ENCODE measurements at places on chromosomes 2 and 18.

DNA sequence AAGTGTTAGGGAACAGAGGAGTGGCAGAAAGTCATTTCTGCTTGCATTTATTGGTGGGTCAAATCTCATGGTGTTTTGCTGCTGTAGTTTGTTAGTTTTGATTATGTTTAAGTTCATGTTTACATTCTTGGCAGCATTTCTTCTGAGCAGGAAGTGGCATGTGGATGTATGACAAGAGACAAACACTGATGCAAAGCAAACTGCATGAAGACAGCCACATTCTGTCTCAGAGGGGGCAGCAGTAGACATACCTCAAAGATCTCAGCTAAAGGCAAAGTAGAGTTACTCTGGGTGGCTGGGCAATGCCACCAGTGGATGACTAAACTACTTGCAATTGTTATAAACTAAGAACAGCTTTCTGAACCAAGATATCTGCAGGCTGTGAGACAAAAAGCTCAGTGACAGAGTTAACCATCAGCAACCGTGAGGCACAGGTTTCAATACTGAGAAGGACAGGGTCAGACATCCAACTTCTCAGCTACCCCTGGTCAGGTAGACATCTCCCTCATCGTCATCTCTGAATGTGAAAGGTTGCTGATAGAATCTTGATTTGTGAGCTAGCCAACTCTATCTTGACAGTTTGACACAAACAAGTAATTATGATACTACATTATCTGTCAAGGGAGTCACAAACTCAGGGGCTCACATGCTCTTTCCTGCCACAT is 16.4 kb downstream of the GALNT3 start:
- no peak for DNase-seq

DNA sequence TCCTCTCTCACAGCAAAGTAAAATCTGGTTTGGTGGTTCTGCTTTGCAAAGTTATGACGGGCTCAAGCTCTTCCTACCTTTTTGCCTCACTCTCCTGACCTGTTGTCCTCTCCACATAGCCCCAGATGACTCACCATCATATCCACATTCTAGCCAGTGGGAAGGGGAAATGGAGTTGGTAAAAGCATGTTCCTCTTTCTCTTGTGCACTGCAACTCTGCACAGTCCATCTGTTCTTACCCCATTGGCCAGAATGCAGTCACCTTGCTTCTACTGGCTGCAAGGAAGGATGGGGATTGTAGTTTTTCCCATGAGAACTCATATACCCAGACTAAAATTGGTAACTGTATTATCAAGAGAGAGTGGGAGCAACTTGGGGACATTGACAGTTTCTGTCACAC is 50.4 kb upstream of the SMIM21 start:
- no peak for DNase-seq

DNA sequence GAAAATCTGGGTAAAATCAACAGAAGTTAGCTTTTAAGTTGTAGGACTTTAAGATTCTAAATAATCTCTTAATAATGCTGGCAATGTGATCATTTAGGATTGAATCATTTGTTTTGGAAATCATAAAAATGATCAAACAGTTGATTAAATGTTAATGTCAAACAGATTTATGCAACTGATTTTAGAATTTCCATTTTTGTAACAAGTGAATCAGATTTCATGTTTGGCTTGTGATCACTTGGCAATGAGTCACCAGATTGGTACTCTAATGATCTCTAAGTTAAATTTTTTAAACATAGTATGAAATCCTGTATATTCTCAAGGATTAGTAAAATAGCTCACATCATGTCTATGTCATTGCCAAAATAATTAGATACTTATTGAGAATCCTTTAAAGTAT is 50.1 kb upstream of the UNC80 start:
- no peak for DNase-seq

GRCh38 chr2:127826047-127826446 is 15.1 kb upstream of the WDR33 start:
- no peak for DNase-seq

- no peak for DNase-seq
Observed at GRCh38 chr2:158731386-158731785, 63.7 kb upstream of the DAPL1 start.

- no peak for DNase-seq
Observed at GRCh38 chr18:9354256-9354655, 19.7 kb downstream of the TWSG1 start.

GRCh38 chr2:55107436-55107835 is 57.2 kb upstream of the RTN4 start:
- DNase-seq = no peak

GRCh38 chr18:76133873-76134272 is 361.2 kb downstream of the ZNF516 start:
- no peak for DNase-seq

DNA sequence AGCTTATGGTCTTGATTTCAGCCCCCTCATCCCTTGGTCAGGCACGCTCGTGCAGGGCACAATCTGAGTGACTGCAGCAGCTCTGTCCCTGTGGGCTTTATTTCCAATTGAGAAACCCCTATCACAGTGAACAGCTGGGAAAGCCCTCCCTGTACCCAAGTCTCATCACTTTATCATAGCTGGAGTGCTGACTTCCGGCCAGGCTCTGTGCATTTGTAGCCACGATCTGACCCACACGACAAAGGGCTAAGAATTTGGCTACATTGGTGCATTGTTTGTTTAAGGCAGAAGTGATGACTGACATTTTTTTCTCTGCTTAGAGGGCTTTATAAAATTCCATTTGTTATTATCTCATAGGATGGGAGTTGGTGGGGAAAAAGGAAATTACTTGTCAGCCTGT is 184.4 kb downstream of the KCNS3 start:
- no peak for DNase-seq

DNA sequence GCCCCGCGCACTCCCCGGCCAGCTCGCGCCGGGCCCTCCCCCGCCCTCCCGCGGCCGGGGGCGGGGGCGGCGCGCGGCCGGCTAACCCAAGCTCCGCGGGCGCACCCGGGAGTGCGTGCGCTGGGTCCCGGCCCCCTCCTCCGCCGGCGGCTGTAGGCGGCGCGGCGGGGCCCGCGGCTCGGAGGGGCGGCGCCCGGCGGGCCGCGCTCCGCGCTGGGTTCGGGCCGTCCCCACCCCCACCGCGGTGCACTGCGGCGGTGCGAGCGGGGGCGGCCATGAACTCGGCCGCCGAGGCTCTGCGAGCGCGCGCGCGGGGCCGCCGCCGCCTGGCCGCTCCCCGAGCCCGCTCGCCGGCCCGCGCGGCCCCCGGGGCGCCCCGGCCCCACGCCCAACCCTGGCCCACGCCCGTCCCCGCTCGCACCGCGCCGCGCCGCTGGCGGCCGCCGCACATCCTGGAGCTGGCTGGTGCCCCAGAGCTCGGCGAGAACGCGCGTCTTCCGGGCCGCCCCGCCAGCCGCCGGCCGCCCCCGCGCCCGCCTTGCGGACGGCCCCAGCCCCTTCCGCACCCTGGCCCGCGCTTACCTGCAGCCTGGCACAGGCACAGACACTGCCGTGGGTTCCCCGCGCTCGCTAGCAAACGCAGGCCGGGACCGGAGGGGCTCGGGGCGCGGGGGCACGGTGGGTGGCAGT is at the start of gene ZBTB14:
TSS of gene ZBTB14 (minus strand) at position 496 of the 690 bp plus-strand sequence. CDS start 2,480 bp downstream, outside the sequence.
- peak; percentile 13 for DNase-seq

GRCh38 chr2:32792416-32792815 is 154.3 kb upstream of the LTBP1 start:
- DNase-seq = no peak

DNA sequence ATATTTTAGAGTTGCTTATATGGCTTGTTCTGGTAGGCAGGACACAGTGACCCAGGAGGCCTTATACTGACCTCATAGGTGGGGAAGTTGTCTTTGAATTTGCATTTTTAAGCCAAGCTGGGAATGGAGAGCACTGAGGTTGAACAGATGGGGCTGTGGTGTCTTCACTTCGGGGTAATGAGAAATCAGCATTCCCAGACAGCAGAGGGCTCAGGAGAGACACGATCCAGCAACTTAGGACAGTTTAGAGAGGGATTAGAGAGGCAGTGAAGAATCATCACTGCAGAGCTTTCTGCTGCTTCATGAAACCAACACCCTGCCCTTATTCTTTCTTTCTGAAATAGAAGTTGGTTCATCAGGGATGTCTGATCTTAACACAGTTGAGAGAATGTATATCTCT is 202.4 kb downstream of the TDRD15 start:
- no peak for DNase-seq

DNA sequence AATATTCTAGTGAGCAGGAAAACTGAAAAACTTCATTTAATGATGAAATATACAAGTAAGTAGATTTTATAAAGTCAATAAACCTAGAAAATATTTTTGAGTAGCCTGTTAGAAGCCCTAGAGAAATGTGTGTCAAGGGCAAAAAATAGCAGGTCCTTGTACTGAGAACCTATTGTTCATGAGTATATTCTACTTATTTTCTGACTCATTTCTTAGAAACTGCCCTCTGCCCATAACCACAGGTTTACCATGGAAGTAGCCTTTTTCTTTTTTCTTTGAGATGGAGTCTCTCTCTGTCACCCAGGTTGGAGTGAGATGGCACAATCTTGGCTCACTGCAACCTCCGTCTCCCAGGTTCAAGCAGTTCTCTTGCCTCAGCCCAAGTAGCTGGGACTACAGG is 19.4 kb upstream of the SELENOI start:
- DNase-seq = no peak
